ENCODE measurements at places on chromosomes 2 and 18.

DNA sequence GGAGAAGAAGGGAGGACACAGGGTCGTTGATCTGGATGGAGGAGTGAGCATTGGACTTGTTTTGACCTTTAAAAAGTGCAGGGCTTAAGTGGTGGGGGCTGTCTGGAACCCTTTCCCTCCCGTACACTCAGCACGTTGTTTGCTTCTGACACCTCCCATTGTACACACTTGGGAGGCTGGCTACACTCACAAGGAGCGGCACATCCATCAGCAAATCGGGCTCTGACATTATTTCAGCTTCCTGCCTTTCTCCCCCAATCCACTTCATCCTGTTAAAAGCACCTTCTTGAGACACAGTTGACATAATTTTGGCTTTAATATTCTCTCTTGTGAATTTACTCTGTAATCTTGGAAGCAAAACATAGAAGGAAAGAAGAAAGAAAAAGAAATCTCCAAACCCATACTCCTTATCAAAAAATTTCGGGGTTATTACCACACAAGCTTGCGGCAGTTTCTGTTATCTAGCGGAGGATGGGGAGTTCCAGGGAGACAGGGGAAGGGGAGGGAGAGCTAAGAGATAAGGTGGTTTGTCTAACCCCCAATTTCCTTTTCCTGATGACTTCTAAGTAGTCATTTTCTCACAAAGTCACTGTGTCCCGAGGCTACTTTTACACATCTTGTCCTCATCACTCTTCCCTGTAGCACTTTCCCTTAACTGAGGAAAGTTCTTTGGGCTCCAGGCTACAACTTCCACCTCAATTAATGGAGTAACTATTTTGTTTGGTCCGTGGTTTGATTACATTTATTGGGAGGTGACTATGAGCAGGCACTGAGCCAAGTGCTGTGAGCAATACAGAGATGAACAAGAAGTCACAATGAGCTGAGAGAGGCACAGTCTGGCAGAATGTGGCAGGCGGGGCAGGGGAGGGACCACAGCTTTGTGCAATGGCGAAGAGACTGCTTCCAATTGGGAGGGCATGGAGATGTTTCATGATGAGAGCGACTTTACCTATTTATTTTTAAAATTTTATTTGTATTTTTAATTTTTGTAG lies 240.1 kb upstream of the MEX3C start:
- no peak for DNase-seq

GRCh38 chr18:9987345-9987744 lies 73.5 kb downstream of the VAPA start:
- DNase-seq = no peak

GRCh38 chr2:117902933-117903332 lies 88.4 kb downstream of the DDX18 start:
- no peak for DNase-seq

- DNase-seq = no peak
Measured at GRCh38 chr2:118508282-118508681, 339.2 kb downstream of the EN1 start.

GRCh38 chr2:237258615-237259014 lies 155.3 kb downstream of the COL6A3 start:
- no peak for DNase-seq

- no peak for DNase-seq
Measured at GRCh38 chr2:241956521-241957110, 87.1 kb downstream of the RTP5 start.

- no peak for DNase-seq
Measured at GRCh38 chr2:230362030-230362691, 35.2 kb downstream of the SP140L start.

GRCh38 chr18:59610546-59611140 lies 86.6 kb downstream of the CCBE1 start:
- DNase-seq = no peak

DNA sequence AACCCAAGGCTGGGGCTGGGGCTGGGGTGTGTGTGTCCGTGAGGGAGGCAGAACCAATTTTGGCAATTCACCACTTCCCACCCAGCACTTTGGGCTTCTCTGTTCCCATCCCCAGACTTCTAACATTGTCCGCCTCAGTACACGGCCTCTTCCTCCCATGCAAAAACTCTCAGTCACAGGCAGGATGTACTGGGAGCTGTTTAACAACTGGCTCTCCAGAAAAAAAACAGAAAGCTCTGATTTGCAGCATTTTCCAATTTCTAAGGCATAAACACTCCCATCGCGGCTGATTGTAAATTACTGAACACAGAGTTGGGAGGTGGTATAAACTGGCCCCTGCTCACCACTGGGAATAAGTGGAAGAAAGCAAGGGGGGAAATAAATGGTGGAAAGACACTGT lies 73.1 kb upstream of the MAP4K3 start:
- no peak for DNase-seq

DNA sequence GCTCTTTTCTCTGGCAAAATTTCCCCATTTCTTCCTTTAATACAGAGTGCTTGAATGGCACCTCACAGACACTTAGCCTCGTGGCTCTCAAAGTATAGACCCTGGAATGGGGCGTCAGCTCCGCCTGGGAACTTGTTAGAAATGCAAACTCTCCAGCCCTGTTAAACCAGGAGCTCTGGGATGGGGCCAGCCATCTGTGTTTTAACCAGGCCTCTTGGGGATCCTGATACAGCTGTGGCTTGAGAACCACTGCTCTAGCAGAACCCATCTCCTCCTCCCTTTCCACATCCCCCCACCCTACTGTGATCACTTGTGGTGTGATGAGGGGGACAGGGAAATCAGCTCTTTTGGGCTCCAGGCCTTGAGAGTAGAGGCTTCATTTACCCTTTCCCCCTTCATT lies 15.9 kb downstream of the LTBP1 start:
- DNase-seq = no peak

DNA sequence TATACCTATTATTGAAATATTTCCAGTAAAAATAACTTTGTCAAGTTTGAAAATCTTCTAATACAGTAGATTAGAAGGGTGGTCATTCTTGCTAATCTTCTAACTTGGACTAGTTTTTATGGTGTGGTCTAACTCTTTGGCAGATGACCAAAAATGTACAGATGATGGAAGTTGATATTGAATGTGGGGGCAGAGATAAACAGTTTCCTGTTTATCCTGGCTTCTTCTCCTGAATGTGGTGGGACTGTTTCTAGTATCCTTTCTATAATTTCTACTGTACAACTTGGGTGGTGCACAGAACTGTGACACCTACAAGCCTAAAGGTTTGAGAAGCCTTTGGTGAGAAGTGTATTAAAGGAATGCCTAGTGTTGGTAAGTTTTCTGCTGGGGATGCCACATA lies 178.7 kb downstream of the PDE11A start:
- DNase-seq = no peak

- DNase-seq = no peak
Measured at GRCh38 chr18:50870138-50870845, 8.6 kb upstream of the ME2 start.

GRCh38 chr2:196413821-196414274 lies 225.7 kb upstream of the CCDC150 start:
- DNase-seq = no peak

DNA sequence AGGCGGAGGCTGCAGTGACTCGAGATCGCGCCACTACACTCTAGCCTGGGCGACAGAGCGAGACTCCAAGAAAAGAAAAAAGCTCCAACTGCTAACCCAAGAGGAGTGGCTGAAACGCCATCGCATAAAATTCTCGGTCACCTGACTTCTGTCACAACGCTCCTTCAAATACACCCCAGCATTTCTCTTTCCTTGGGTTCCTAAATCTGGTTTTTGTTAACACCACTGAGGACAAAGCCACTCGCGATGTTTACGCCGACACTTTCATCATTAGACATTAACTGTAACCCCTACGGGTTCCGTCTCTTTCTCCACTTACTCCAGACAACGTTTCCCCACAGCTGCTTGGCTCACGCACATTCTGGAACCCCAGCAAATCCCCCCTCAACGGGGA lies 679 bp downstream of the CLK1 start:
- DNase-seq = no peak

GRCh38 chr2:48583961-48584360 lies 33.7 kb upstream of the GTF2A1L start:
- DNase-seq = no peak

GRCh38 chr18:10234281-10234680 lies 220.2 kb upstream of the APCDD1 start:
- DNase-seq = no peak

Measured in activated T-helper 1 cell treated with Interleukin-2 at 50 U/mL for 16 hours (primary cell).